Mesothelial cell of epicardium (in vitro differentiated cells): ENCODE measurements at places on chromosomes 12 and 14. TPM values are rescaled to one million over a fixed set of nuclear protein-coding genes. Genes with fewer than 3 reads are reported as not detected.
A peak's percentile ranks its signal among the peaks of the same experiment; 100 is the strongest.

GRCh38 chr12:66189889-66190288, 875 bp downstream of the IRAK3 start:
- no peak for DNase-seq

DNA sequence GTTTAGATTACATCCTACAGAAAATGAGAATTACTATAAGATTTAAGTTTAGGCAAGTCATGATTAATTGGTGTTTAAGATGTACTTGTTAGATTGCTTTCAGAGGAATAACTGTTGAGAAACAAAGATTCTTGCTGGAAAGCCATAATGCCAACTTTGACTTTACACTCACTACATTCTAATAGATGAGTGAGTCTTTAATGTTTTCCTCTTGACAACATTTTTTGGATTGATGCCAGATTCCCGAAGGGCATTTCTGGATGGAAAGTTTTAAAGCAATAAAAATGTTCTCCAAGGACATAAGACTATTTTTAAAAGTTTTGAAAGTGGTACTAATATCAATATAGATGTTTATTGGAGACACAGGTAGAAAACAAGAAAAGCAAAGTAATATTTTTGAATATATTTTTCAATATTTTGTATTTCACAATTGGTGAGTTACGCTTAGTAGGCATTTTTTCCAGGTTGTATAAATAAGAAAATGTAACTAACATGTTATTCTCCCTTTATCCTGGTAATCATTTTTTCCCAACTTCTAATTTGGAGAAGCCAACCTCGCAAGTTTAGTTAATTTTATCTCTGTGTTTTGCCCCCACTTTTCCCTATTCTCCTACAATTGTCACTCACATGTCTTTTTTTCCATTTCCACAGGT, 307.3 kb downstream of the CEP128 start:
- no peak for DNase-seq

- no peak for DNase-seq
Measured at GRCh38 chr12:58920961-58921861, 907 bp upstream of the LRIG3 start.

GRCh38 chr14:78921856-78922255, 751.7 kb downstream of the NRXN3 start:
- DNase-seq: no peak

DNA sequence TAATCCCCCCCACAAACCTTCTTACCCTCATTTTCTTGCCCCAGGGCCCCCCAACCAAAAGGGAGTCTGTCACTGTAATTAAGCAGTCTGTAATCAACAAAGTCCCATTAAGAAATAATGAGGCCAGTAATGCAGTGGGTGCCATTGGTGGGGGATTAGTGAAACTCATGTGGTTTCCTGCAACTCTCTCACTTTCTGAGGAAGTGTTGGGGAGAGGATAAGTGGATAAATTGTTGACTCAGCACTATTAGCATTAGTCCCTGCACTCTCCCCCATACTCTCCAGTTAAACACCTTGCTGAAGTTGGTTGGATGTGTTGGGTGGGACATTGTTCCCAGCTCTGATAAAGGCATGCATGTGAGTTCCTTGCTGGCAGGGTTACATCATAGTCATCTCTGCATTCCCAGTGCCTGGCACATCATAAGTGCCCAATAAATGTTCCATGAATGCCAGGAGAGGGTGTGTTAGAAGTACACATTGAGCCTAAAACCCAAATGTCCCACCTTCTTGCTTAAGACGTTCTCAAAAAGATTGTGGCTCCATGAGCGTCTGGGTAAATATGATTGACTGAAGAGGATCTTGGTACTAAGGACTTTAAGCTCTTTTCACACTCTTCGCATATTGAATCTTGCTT, 45.8 kb upstream of the HOXC13 start:
- no peak for DNase-seq

DNA sequence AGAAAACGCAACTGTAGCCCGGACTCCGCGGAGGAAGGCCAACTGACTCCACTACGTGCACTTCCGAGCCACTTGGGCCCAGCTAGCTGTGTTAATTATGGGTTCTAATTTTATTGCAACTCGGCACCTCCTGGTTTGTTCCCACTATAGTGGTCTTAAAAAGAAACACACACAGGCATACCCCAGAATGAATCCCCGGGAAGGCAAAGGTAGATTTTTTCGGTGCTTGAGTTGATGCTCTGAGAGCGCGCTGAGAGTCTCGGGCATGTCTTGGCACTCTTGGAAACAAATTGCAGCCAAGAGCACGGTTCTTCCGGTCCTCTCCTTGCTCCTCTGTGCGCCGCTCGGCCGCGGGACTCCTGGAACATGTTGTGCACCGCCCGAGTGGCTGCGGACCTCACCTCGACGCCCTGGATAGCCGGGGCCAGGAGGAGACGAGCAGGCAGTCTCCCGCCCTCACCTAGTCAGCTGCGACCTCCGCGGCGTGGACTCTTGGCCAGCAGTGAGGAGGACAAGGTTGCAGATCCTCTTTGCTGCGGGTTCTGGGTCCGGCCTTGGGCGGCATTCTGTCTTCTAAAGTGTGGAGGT, 6.8 kb upstream of the PAX9 start:
- no peak for DNase-seq

- DNase-seq: no peak
Measured at GRCh38 chr12:88381466-88381865, 198.8 kb downstream of the KITLG start.

GRCh38 chr12:121810833-121811433, 7.1 kb downstream of the SETD1B start:
- no peak for DNase-seq

DNA sequence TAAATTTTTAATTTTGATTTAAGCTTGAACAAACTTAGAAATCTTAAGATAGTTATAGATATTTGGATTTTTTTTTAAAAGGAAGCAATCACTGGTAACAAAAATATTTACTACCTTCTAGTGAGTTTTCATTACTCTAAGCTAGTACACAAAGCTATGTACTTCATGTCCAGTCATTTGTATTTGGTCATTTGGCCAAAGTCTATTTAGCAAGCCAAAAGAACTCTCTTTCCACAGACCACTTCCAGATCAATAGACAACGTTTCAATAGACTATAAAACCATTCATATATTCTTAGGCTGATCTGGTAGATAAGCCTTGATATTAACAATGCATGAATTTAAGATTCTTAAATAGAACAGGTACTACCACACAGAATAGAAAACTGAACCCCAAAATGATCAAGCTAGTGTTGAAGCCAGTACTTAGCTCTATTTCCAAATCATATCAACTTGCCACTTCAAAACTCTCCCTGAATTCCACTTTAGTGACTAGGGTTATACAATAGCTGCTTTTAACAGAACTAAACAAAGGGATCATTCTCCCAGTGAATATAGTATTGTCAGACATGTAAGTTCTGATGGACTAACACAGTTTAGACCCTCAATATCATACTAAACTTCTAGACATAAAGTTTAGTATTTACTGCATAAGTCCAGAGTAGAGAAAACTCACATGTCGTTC, 21.7 kb downstream of the CAPRIN2 start:
- no peak for DNase-seq

GRCh38 chr12:122203301-122204166, at the start of gene B3GNT4:
B3GNT4 (plus strand) TSS chr12:122203709; CDS start chr12:122204619, 910 bp downstream.
- DNase-seq: no peak

DNA sequence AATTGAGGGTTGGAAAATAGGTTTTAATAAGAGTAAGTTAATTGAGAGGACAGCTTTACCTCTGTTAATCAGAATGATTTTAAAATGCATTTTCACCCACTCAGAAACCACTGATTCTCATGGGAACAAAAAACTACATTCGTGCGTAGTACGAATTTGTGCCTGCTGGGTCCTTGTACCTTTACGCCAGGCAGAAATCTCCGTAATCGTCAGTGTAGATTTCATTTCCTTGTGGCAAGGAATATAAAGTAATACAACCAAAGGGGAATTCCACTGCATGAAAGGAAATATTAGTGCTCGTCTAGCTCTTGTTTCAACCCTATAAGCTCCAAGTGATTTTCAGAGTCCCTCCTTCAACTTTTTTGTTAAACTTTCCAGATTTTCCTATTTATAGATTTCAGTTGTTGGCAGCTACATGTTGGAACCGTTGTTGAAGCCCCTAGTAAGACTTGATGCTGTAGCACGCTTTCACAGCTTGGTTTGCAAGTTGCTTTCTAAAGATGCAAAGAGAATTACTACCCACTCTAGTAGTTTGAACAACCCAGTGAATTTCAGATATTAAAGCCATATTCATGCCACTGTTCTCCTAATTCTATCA, 90.6 kb downstream of the ETV6 start:
- no peak for DNase-seq

DNA sequence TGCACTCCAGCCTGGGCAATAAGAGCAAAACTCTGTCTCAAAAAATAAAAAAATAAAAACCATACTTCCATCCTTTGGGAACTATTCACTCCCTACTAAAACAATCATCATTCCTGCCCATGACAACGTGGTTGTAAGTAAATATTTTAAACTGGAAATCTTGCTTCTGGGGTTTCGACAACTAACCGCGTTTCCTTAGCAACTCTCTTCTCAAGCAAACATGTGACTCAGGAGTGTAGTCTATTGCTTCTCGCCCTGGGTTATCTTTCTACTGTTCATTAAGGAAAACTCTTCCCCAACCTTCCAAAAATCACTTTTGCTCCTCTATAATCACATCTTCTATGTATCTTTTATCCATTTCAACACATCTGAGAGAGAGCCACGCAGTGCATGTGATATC, 21.8 kb downstream of the APPL2 start:
- no peak for DNase-seq

DNA sequence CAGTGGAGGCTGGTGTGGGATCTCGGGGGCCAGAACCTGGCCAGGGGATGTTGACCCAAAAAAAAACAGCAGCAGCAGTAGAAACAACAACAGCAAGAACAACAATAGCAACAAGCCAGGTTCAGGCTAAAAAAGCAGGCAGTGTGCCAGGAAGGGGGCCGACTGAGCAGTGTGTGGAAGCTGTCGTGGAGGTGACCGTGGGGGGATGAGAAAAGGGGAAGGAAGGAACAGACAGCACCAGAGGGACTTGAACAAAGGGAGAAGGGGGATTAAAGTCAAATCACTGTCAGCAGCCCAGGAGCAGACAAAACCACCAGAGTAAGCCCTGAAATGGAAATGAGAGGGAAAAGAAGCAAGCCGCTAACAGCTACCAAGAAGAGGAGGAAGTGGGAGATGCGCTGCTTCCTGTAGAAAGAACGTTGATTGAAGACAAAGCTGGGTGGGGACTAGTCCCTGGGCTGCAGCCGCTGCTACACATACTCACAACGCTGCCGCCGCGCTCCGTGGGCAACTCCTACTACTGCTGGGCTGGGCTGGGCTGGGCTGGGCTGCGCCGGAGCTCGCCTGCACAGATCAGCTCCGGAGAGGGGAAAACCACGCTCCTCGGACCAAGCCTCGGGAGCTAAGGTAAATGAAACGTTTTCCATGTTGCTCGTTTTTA, at the start of gene GNG2:
TSS of gene GNG2 (plus strand) at position 449 of the 661 bp plus-strand sequence. CDS start 90,067 bp downstream, outside the sequence.
- peak; percentile 53 for DNase-seq

GRCh38 chr14:85934123-85934885, 404.4 kb downstream of the FLRT2 start:
- no peak for DNase-seq

DNA sequence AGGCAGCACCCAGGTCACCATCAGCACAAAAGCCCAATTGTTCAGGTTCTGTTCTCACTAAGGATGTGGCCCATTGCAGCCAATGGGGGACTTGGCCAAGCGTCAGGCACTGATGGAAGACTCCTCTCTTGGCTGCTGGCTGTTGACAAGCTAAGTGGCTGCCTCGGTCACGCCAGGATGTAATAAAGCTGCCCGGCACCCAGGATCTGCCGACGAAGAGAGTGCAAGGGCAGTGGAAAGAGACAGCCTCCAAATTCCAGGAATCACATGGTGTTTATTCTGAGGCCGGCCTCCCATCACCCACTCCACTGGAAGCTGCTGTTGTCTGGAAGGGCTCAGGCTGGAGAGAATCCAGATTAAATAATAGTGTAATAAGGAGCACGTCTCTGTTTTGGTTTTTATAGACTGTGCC, 451.8 kb upstream of the TBX3 start:
- no peak for DNase-seq

DNA sequence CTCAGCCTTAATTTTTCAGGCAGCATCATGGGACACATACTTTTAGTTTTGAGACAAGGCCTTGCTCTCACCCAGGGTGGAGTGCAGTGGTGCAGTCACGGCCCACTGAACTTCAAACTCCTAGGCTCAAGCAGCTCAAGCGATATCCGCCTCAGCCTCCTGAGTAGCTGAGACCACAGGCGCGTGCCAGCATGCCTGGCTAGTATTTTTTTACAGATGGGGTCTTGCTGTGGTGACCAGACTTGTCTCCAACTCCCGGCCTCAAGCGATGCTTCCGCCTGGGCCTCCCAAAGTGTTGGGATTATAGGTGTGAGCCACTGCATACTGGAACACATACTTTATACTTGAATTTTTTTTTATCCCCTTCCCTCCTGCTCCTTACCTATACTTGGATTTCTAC, 2.8 kb downstream of the RDH5 start:
- no peak for DNase-seq

DNA sequence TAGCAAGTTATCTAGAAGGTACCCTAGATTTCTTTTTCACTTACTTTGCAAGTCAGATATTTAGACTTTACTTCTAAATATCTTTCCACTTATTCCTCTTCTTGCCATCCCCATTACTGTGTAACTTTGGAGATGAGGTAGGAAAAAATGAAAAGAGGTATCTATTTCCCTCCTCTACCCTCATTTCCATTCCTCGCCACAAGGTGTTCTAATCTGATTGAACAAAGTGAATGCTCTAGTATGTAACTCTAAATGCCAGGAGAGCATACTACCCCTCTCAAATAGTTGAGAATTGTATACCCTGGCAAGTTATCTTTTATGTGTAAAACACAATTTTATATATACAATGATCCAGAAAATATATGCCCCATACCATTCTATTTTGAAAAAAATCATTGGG, 1.7 kb upstream of the LDHB start:
- no peak for DNase-seq

- no peak for DNase-seq
Measured at GRCh38 chr14:102252834-102253801, 51.8 kb downstream of the MOK start.

SLC7A8 gene
- 52.5 to 62.3 TPM (median 58.7 TPM) in 3 replicates for total RNA-seq

SLC17A8 gene
- 0.40 to 0.66 TPM (median 0.61 TPM) in 3 replicates for total RNA-seq

KCNMB4 gene
- total RNA-seq: 14.1 to 15.7 TPM (median 15.4 TPM) in 3 replicates

VRTN gene
- not detected in 3 replicates for total RNA-seq

TCHP gene
- 16.6 to 18.6 TPM (median 18.0 TPM) in 3 replicates for total RNA-seq

PIP4P1 gene
- total RNA-seq: 32.3 to 37.5 TPM (median 33.7 TPM) in 3 replicates

PRR4 gene
- 5.4 to 7.2 TPM (median 5.4 TPM) in 3 replicates for total RNA-seq

GLIPR1L1 gene
- not detected in 3 replicates for total RNA-seq

PTPRQ gene
- total RNA-seq: 17.5 to 19.2 TPM (median 18.1 TPM) in 3 replicates

SLCO1B1 gene
- total RNA-seq: 0.09 to 0.11 TPM in 2 of 3 replicates, not detected in the other

SLC6A13 gene
- 0.97 to 2.5 TPM (median 1.2 TPM) in 3 replicates for total RNA-seq
